Activated CD8-positive, alpha-beta T cell treated with anti-CD3 and anti-CD28 coated beads, Interleukin-2, amount 10 ng/mL, durations not matched to agents 7 days and 5 days (primary cell): ENCODE measurements at places on chromosomes 2 and 18. TPM values are rescaled to one million over a fixed set of nuclear protein-coding genes. Genes with fewer than 3 reads are reported as not detected.

Gene FAM228B
- total RNA-seq = 6.9 TPM

Gene TSHZ1
- total RNA-seq = 16.7 TPM

Gene CPS1
- 1.3 TPM for total RNA-seq

Gene DSG1
- not detected for total RNA-seq

Gene CTAGE1
- total RNA-seq = not detected

Gene SPP2
- not detected for total RNA-seq

Gene CNDP2
- 144 TPM for total RNA-seq

Gene C1GALT1C1L
- not detected for total RNA-seq

Gene SLC16A14
- 0.63 TPM for total RNA-seq

Gene COL6A3
- 0.10 TPM for total RNA-seq

Gene MGAT5
- total RNA-seq = 48.5 TPM

Gene MATN3
- not detected for total RNA-seq

Gene AP1S3
- total RNA-seq = 9.1 TPM
